ENCODE measurements at places on chromosomes 4 and X.

- no peak for DNase-seq
These were observed 123.4 kb downstream of the PARM1 start for GRCh38 chr4:75056277-75056676.

DNA sequence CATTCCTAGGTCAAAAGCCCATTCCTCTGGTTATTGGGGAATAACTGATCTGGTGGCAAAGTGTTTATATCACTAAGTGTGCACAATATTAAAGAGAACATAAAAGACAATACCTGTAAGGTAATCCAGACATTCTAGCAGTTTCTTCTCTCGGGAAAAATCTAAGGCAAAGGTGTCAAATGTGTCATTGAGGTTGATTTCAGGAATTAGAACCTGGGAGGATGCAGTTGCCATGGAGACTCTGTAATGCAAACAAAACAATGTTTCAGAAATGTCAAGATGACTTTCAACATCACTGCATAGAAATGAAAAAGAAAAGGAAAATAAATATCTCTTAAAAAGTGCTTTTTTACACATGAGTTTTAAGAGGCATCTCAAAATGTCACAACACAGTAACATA is 145.9 kb downstream of the MID1 start:
- DNase-seq: no peak

DNA sequence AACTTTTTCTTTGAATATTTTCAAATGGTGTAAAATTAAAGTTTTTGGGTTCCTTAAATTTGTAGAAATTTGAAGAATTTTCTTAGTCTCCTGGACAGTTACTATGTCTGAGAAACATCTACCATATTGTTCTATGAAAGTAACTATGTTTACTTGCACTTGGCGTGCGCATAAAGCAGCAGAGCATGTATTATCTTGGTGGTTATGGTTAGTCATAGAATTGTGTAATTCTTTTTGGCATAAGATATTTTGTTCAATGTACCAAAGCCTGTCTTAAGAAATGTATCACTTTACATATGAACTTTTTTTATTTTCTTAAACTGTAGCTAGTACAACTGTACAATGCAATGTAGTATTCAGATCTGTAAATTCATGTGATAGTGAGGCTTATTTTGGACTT is 49.2 kb downstream of the CDS1 start:
- DNase-seq: no peak

DNA sequence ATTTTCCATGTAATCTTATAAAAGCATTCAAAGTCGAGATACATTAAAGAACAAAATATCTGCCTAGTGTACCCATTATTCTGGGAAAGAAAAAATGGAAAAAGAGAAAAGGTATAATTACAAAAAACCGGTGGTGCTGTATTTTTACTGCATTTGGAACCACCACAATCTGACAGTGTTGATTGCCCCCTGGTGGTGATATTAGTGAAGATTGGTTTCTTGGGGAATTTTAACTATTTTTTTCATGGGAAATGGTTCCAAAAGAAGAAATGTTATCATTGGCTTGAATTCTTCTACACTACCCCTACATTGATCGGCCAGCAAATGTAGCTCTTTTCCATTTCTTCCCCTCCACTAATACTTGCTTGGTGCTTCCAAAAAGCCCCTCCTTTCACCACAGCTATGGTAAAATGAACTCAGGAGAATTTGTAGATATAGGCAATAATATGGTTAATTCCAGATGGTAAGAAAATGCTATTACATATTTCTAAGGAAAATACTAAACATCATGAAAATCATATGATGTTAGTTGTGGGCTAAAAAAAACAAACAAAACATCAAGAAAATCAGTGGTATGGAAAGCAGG is 50.0 kb downstream of the COX18 start:
- DNase-seq: peak; percentile 21

GRCh38 chr4:6924361-6924779 is 14.7 kb downstream of the TBC1D14 start:
- no peak for DNase-seq

- DNase-seq: no peak
These were observed 1.4 kb upstream of the SERPINA7 start for GRCh38 chrX:106039920-106040319.

GRCh38 chrX:54891573-54891972 is 29.1 kb upstream of the TRO start:
- peak; percentile 0 for DNase-seq

- no peak for DNase-seq
These were observed 9.0 kb upstream of the NSG1 start for GRCh38 chr4:4377732-4378460.

DNA sequence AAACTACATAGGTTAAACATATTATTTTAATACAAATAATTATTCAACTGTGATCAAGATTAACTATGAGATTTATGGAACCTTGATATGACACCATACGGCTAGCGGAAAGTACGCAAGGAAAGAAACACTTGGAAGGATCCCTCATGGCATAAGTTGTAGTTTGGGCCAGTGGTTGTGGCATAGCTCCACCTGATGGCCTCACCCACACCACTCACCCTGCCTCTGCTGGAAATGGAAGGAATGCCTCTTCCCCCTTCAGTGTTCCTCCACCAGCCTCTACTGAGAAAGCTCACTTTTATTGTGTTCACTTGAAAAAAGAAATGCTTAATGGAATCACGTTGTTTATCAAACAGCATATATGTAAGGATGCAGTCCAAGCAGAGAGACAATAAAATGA is 86.4 kb downstream of the BMP15 start:
- DNase-seq: no peak
